ENCODE measurements at places on chromosomes 4 and X.

DNA sequence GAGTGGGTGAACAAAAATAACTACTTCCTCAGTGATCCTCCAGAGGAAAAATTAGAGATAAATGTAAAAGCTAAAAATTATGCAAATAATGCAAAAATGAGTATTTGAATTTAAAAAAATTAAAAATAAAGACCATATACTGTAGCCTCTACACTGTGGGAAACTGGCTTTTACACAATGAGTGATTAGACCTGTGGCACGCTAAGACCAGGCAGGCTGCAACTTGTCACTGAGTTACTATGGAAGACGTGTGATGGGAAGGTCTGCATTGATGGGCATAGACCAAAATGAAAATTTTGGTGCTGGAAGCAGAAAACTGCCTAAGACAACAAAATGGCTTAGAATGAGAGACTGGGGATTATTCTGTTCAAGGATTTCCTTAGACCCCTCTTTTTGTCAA is 30.2 kb downstream of the BTC start:
- no peak for DNase-seq

GRCh38 chrX:130771230-130771629 is 131.8 kb downstream of the ENOX2 start:
- no peak for DNase-seq

GRCh38 chrX:149491812-149492211 is 13.3 kb downstream of the IDS start:
- no peak for DNase-seq

- DNase-seq = no peak
Measured at GRCh38 chr4:85000343-85000742, 33.9 kb upstream of the WDFY3 start.

DNA sequence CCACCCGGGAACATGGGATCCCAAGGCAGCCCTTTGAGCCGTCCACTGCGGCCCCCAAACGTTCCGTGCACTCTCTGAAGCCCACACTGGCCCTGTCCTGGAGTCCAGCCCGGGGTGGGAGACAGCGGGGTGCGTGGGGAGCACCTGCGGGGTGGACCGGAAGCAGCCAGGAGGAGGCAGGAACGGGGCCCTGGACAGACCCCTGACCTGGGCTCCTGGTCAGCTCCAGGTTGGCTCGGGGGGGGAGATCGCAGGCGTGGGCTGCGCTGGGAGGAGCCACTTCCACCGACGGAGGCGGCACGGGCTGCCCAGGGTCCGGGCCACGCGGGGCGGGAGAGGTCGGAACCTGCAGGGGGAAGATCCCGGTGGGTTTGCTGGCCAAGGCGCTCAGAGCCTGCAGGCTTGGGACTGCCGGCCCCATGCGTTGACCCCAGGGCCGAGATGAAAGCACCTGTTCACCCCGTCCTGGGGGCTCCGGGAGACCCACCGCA is 5.7 kb upstream of the PLCXD1 start:
- no peak for DNase-seq

GRCh38 chr4:968621-969394 is 4.6 kb downstream of the DGKQ start:
- DNase-seq = no peak

GRCh38 chrX:154549766-154550165 is 2.3 kb downstream of the IKBKG start:
- no peak for DNase-seq

DNA sequence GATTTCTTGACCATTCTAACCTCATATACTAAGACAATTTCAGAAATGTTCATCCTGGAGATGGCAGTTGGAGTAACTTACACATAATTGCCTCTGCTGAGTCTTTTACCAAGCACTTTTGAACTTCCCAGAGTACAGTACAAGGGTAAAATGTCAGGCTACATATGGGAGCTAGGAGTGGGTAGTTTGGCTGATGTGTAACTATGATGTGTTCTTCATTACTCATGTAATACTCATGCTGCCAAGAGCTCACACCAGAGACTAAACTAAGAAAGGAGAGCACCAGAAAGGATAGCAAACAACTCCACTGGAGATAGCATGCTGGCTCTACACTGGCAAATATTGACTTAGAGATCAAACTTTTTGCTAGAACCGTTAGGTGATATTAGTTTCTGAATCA is 194.0 kb downstream of the PDGFRA start:
- DNase-seq = no peak

GRCh38 chrX:11792461-11793421 is 34.7 kb downstream of the MSL3 start:
- peak; percentile 54 for DNase-seq

DNA sequence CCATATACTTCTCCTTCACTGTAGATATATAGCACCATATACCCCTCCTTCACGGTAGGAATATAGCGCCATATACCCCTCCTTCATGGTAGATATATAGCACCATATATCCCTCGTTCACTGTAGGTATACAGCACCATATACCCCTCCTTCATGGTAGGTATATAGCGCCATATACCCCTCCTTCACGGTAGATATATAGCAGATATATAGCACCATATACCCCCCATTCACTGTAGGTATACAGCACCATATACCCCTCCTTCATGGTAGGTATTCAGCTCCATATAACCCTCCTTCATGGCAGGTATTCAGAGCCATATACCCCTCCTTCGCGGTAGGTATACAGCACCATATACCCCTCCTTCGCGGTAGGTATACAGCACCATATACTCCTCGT is 12.5 kb downstream of the SNX25 start:
- no peak for DNase-seq

DNA sequence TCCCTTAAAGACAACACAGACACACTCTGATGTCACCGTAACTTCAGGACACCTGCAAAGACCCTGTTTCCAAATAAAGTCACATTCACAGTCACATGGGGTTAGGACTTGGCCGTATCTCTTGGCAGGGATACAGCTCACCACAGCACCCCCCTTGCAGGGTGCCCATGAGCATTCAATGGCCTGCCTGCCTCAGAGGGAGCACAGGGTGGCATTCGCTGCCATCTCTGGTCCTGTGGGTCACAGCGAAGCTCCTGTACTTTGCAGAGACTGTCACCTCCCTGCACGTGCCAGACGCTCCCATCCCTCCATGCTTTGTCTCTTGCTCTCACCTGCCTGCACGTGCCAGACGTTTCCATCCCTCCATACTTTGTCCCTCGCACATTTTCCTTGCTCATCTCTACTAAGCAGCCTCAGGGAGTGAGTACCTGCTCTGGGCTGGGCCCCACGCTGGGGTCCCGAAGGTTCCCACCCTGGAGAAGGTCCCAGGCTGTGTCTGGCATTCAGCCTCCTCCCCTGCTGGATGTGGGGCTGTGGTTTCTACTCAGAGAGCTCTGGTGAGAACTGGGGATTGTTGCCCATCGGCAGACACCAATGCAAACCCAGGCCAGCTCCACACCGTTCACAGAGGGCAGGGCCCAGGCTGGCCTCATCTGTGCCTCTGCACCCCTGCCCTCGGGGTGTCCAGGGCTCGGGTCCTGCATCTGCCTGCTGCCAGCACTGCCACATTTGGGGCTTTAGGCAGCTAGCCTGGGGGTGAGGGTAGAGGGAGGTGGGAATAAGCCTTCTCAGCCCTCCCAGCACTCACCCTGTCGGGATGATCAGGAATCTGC is 15.8 kb downstream of the HTRA3 start:
- no peak for DNase-seq

DNA sequence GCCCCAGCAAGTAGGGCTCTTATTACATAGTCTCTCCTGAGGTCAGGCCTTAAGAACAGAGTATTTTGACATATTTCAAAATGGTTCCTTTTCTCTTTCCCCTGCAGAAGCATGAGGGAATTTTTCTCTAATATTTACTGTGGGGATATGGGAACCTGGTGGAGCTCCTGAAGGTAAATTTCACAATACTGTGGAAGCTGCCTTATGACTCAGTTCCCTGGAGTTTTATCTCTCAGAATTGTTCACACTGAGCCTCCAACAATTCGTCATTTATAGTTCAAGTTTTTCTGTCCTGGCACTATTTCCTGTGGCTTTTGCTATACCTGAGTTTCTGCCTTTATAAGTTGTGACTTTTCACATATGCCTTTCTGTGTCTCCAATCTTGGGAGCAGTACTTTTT is 607.2 kb upstream of the NDST4 start:
- no peak for DNase-seq

GRCh38 chr4:140903522-140904475 is 147.6 kb upstream of the TBC1D9 start:
- DNase-seq = no peak

DNA sequence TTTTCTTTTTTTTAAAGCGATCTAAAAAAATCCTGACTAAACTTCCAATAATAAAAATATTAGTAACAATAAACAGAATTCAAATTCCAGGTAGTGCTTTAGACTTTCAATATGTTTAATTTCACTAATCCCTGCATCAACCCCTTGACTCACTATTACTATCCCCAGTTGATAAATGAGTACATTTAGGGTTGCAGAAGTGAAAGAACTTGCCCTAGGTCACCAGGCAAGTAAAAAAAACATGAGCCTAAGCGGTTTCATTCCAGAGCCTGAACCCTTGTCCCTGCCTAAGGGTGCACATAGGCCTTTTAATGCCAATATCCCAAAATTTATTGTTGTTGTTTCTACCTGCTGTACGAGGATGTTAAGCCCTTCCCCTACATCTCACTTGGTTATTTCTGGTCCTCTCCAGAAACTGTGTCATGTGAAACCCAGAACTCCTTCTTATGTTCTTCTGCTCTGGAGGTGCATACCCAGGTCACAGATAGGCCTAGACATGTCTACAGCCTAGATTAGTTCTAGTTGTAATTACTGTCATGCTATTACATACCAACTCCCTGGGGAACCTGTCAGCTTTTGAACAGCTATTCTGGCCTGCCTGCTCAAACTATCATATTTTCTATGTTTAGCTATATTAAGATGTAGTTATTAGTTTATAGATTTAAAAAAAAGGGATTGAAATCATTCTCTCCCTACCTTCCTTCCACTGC is 244.5 kb upstream of the PITX2 start:
- no peak for DNase-seq

DNA sequence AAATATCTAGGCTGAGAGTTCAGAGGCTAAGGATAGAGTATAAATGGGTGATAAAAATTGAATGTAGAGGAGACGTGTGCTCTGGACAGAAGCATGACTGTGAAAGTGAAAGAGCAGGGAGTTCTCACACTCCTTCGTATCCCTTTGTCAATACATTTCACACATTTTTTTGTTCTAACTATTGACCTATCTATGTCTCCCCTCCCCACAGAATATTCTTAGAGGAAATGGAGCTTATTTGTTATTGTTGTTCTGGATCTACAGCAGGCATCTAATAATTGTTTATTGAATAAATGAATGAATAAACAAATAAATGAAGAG is 57.6 kb downstream of the ENPEP start:
- DNase-seq = no peak

GRCh38 chr4:100569196-100569595 is 51.4 kb upstream of the EMCN start:
- DNase-seq = no peak

GRCh38 chr4:137663251-137664045 is 131.2 kb upstream of the PCDH18 start:
- no peak for DNase-seq

DNA sequence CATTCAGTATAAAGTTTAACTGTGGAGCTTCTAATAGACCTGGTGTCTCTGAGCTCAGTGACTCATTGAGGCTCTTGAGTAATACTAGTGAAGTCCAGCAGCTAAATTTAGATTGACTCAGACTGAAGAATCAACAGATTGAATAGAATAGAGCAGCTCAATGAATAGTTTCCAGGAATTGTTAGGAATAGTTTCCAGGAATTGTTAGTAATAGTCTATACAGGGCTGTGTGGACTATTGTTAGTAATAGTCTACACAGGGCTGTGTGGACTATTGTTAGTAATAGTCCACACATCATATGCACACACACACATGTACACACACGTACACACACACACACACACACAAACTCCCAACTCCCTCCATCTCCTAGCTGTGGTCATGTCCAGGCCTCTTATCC is 3.0 kb downstream of the GIMD1 start:
- DNase-seq = no peak

DNA sequence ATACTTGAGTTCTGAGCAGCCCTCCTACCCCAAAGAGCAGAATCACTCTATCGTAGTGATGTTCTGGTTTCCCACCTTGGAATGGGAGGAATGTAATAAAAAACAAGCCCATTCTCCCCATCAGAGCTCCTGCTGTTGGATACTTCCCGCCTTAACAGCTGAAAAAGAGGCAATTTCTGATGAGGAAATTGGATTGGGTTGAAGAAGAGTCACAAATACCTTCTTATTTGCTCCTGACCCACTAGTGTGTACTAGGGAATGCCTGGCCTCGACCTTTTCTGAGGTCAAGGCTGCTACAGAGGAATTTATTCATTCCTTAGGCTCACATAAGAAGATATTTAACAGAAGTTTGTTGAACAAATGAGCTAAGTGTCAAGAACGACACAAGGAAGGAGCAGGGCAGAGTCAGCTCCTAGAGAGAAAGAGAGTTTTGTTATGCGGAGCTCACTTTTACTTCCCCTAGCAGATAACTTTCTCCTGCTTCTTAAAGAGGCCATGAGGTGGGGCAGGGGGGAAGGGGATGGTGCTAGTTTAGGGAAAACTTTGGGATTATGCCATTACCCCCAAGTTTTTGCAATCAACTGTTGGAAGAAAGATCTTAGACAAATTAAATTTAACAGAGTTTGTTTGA is 273.8 kb upstream of the CLNK start:
- no peak for DNase-seq

DNA sequence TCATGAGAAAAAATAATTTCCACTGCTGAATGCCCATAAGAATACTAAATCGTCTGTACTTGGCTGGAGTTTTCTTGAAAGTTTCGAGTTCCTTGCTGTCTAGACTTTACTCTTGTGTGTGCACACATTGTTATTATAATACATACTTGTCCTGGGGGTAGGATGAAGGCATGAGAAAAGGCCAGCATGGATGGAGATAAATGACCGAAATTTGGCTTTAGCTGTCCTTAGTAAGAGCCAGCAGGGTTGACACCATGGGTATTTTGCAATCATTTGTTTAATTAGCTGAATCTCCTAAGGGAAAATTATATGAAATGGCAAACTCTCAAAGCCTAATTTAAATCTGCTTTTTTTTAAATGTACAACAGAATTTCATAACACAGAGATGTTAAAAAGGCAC is 641.6 kb downstream of the ADGRL3 start:
- DNase-seq = no peak

- DNase-seq = no peak
Measured at GRCh38 chr4:5206016-5206790, 154.9 kb downstream of the STK32B start.

DNA sequence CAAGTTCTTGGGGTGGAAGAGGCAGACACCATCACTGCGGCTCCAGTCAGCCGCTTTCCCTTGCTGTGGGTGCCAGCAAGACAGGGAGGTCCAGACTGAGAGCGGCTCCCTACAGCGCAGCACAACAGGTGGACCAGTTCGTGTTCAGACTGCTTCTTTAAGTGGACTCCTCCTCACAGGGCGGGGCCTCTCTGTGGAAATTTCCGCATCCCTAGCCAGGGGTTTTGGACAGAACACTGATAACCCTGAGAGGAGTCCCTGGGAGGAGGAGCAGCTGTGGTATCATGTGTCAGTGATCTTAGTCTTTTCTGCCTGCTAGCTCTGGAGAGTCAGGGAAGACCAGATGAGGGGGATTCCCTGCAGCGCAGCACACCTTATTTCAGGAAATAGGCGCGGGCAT is 48.5 kb downstream of the MAGEC2 start:
- DNase-seq = no peak
